ENCODE measurements at places on chromosomes 11 and 22.

- peak; percentile 61 for DNase-seq
Observed at GRCh38 chr11:87359401-87359800, 321.7 kb downstream of the TMEM135 start.

GRCh38 chr11:75346912-75347647, 4.4 kb downstream of the ARRB1 start:
- DNase-seq: no peak

GRCh38 chr22:30615543-30615954, 8.6 kb downstream of the TCN2 start:
- no peak for DNase-seq

- no peak for DNase-seq
Observed at GRCh38 chr22:17842386-17842785, 68.1 kb upstream of the BID start.

DNA sequence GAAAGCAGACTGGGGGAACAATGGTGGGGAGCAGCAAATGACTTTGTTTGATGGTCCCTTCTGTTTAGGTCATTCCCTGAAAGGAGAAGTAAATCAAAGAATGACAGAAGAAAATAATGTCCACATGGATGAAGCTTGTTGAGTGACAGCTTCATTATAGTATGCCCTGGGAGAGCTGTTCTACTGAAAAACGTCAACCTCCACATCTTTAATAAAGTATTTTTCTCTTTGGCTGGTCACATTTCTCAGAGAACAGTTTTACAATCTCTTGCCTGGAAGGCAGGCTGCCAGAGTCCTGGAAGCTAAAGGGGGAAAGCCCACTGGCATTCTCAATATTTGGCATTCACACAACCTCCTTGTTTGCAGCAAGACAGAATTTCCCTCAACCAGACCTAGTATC, 287.9 kb downstream of the SWAP70 start:
- no peak for DNase-seq

DNA sequence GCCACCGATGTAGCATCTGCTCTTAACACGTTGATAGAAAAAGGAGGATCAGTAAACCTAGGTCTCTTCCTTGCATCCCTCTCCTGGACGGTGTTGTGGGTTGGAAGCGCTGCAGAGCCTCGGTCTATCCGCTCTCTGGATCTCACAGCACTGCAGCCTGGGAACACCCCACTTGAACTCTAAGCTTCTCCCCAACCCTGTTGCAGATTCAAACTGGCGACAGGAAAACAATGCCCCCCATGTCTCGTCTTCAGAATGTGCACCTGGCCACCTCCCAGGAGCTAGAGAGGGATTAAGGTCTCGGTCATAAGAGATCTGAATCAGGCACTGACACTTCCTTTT, 454 bp downstream of the TMEM218 start:
- peak; percentile 21 for DNase-seq

GRCh38 chr11:114845766-114846415, 167.6 kb downstream of the NXPE2 start:
- no peak for DNase-seq

DNA sequence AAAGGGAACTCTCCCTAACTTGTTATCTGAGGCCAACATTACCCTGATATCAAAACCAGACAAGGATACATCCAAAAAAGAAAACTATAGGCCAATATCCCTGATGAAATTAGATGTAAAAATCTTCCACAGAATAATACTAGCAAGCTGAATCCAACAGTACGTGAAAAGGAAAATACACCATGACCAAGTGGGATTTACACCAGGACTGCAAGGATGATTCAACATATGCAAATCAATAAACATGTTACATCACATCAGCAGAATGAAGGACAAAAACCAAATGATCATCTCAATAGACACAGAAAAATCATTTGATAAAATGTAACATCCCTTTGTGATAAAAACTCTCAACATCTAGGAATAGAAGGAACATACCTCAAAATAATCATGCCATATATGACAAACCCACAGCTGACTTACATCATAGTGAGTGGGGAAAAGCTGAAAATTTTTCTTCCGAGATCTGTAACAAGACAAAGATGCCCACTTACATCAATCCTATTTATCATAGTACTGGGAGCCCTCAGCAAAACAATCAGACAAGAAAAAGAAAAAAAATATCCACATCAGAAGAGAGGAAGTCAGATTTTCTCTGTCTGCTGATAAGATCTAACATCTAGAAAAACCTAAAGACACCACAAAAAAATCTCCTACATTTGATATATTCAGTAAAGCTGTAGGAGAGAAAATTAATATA, 703.3 kb upstream of the ANO5 start:
- DNase-seq: no peak

Measured in NCI-H2081 (cell line).